ENCODE measurements at places on chromosomes 7 and 10.

DNA sequence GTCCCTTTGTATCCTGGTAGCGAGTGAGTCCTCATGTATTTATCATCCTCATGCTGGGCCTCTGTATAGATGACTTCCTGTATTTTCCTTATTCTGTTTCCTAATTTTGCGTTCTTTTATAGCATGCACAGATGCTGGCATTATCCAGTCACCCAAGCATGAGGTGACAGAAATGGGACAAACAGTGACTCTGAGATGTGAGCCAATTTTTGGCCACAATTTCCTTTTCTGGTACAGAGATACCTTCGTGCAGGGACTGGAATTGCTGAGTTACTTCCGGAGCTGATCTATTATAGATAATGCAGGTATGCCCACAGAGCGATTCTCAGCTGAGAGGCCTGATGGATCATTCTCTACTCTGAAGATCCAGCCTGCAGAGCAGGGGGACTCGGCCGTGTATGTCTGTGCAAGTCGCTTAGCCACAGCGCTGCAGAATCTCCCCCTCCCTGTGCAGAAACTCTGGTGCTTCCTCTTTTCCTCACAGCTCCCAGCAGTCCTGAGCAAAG, 183.1 kb upstream of the PRSS58 start:
- no peak for DNase-seq

GRCh38 chr7:2255145-2256139, 13.4 kb downstream of the NUDT1 start:
- no peak for DNase-seq

- DNase-seq: no peak
Measured at GRCh38 chr10:76036962-76037361, 605.5 kb downstream of the LRMDA start.

DNA sequence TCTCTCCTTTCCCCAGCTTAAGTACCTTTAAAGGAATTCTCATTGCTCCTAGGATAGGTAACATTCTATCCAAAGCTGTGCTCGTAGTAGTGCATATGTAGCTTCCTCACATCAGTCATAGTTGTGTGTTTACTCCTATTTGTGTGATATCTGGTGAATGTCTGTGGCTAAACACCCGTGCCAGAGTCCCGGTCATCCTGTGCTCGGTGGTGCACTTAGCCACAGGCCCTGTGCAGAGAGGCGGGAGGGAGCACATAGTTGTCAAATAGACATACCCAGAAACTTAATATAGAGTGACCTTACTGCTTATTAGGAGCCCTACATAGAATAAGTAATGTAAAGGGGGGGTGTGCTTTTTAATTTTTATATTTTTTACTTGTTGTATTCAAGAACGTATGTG, 76.6 kb downstream of the RBM33 start:
- no peak for DNase-seq

- DNase-seq: no peak
Measured at GRCh38 chr10:83824099-83824498, 315.2 kb upstream of the GHITM start.

DNA sequence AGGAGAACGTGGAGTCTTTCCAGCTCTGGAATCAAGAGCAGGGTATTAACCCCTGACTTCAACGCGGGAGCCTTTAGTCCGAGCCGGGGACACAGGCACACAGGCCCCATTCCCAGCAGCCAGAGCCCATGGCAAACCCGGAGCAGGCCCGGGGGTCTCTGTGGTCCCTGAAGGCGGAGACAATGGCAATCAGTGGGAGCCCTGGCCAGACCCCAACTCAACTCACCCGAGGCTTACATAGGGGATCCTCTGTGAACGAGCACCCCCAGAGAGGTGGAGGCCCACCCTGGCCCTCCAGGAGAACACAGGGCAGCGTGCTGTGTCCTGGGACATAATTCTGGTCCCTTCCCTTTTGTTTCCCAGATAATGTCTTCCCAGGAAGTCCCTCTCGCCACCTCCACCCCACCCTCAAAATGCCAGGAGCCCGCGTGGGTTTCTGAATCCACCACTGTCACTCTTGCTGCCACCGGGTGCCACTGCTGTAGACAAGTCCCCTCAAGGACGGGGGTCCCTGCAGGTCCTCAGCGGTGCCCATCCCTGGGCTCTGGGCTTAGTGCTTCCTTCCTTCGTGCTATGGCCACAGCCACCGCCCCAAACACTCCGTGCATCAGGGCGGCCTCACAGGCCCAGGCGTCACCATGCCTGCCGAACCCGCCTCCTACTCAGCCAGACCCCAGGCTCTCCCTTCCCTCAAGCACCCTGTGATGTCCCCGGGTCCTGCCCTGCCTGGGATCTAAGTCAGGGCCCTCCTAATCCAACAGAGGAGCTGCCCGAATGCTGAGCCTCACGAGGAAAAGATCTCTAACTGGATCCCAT, 28.6 kb upstream of the PPP2R2D start:
- no peak for DNase-seq

- no peak for DNase-seq
Measured at GRCh38 chr7:73893342-73894101, 32.6 kb downstream of the TMEM270 start.

- no peak for DNase-seq
Measured at GRCh38 chr7:25949736-25950487, 202.1 kb upstream of the NFE2L3 start.

DNA sequence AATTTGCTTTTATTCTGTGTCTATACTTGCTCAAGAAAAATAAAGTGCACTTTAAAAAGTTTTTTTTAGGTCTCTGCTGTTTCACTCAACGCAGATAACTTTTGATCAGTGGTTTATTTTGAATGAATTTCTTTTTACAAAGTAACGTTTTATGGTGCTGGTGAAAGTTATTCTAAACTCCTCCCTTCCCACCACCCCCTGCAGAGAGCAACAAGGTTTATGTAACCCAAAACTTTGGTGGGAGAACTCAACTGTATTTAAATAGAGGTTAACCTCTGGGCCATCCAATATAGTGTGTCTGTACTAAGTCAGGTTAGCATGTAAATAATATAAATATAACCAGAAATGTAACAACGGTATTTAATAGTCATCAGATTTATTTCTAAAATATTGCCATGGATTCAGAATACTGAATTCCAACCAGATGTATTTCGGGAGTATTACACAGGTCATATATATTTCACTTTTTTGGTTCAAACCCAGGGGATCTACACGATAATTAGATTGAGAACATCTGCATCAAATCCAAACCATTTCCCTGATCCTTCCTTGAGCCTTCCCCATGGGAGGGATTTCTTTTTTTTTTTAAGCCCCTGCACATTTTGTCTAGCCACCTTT, 3.9 kb upstream of the CUX1 start:
- DNase-seq: no peak

DNA sequence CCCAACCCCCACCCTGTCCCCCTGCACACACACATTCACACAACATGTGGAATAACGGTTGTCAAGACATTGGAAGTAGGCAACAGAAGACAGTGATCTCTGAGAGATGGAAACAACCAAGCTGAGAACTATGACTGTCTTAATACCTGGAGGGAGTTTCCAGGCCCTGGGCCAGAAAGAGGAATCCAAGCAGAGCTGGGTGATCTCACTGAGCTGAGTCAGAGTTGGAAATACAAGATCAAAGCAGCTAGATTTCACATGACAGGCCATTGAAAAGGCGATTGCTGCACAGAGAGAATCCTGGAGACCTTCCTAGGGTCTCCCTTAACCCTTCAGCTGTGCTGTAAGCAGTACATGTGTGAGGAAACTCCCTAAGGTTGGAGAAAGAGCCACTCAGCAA, 165.8 kb upstream of the PRSS1 start:
- no peak for DNase-seq

DNA sequence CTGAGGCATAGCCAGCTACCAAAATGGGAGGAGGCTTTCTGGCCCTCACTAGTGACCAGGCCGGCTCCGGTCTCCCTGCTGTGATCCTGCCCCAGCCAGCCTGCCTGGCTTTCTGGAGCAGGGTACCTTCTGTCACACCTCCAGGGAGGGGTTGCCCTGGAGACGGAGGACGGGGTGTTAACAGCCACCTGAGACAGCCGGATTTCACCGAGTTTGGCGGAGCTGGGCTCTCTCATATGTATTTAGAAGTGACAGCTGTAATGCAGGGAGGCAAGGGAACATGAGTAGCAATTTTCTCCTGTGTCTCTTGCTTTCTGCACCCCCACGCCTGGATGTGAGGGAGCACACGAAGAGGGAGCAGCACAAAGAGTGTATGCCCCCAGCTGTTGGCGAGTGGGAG, 473.3 kb downstream of the PLXNA4 start:
- no peak for DNase-seq

DNA sequence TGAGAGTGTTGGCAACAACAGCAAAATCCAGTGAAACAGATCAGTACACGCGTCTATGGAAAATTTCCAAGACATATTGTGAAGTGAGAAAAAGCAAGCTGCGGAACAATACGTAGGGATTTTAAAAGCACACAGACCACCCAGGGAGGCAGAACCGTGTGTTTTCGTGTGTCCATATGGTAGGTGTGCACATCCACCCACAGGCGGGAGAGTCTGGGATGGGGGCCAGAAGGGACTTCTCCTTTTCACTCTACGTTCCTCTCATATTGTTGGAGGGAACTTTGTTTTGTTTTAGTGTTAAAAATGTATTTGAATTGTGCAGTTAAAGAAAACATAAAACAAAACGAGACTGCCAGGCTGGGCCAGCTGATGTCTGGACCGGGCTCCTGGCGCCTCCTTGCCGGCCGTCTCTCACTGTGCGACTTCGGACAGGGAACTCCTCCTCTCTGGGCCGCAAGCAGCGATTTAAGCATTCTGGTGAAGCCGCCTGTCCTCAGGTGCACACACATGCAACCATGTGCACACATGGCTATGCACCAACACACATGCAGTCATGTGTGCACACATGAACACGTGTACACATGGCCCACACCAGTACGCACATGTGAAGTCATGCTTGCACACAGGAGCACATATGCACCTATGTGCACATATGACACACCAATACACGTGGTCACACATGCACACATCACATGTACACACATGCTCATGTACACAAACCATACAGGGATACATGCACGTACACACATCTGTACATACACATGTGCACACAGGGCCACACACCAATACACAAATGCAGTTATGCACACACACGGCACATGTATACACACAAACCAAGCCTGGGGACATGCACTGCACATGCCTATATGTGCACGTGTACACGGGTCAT, 141.1 kb downstream of the ELFN1 start:
- DNase-seq: no peak

GRCh38 chr10:97628228-97628627, 5.1 kb downstream of the MORN4 start:
- DNase-seq: no peak

GRCh38 chr10:49212783-49213182, 24.6 kb upstream of the TMEM273 start:
- no peak for DNase-seq

GRCh38 chr7:155667241-155667829, 22.9 kb downstream of the RBM33 start:
- no peak for DNase-seq

GRCh38 chr10:133448120-133448519, 5.6 kb upstream of the SCART1 start:
- DNase-seq: no peak

GRCh38 chr10:125868372-125868975, 12.6 kb downstream of the DHX32 start:
- no peak for DNase-seq

- DNase-seq: no peak
Measured at GRCh38 chr7:67753891-67754290, 757.3 kb downstream of the TYW1 start.

- no peak for DNase-seq
Measured at GRCh38 chr10:74330646-74331045, 179.6 kb downstream of the ADK start.

DNA sequence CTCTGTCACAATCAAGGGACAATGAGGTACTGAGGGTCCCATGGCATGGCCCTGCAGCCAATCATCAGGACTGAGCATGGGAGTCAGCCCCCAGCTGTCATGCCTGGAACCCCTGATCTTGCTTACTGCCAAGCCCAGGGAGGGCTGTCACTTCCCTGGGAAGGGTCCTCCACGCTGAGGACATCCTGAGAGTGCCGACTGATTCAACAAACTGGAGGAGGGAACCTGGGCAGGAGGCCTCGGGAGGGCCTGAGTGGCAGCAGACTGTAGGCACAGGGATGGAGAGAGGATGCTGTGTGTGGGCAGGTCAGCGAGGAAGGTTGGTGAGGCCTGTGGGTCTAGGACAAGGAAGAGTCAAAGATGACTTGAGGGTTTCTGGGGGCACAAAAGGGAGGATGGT, 154.3 kb downstream of the ZNF248 start:
- no peak for DNase-seq

DNA sequence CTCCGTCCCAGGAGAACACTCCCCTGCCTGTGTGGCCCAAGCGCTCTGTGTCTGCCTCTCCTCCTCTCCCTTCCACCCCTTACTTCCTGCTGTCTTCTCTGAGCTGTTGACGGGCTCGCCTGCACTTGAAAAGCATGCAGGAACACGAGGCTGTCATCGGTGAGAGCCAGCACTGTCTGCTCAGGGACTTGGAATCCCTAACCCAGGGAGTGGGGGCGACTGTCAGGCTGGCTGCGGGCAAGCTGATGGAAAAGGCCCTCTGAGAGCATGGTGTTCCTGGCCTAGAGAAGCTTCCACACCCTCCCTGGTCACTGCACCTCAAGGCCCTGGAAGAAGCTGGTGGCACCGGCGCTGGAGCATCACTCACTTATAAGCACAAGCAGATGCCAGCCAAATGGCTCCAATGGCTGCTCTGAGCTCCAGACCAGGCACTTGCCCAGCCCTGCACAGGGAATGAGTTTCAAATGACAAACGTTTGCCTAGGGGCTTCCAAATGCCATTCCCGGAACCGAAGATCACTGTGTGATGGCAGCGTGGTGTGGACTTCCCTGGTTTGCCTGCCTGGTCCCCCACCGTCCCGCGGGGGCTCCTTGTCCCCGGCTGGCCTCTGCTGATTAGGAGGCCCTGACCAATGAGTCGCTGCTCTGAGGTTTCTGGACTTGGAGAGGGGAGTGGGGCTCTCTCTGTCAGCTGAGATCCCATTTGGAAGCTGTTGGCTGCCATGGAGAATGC, 56.7 kb upstream of the EBF3 start:
- DNase-seq: no peak

GRCh38 chr10:100746784-100747455, 1.5 kb downstream of the PAX2 start:
- DNase-seq: no peak

- DNase-seq: no peak
Measured at GRCh38 chr10:126563361-126563760, 107.1 kb downstream of the C10orf90 start.

DNA sequence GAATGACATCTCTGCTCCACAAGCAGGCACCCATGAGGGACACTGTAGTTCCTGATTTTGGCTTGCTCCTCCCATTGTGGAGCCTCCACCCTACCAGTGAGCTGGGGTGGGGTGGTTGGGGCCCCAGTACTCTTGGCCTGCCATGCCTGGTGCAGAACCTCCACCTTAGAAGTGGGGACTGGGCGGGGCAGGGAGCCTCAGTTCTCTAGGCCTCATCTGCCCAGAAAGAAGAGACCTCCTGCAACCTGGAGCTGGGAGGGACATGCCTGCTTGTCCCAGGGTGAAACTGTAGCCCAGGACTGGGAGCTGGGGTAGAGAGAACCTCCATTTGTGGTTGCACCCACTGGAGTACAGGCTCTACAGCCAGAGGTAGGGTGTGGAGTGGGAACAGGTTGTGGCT, 14.4 kb downstream of the RAMP3 start:
- DNase-seq: no peak

Measured in NCI-H1105 treated with DMSO at 0.1 percent for 48 hours (cell line).